ENCODE measurements at places on chromosomes 5 and 9.

GRCh38 chr5:87127956-87128687, 139.6 kb upstream of the RASA1 start:
- no peak for DNase-seq

DNA sequence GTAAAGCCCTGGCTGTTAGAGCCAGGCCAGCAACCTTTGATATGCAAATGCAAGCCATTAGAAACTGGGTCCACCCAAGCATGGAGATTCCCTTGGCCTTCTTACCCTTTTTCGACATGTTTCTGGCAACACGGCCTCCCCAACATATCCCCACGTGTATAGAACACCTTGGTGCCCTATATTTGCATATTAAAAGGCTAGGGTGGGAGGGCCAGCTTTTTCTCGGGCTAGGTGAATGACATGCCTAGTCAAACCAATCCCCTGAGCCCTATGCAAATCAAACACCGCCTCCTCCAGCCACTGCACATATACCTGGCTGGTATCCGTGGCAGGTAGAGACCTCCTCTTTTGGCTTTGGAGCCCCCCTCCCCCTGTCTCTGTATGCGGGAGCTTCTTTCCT, 55.6 kb upstream of the ZFR start:
- DNase-seq: no peak

GRCh38 chr5:149519601-149520000, 31.6 kb downstream of the CSNK1A1 start:
- no peak for DNase-seq

DNA sequence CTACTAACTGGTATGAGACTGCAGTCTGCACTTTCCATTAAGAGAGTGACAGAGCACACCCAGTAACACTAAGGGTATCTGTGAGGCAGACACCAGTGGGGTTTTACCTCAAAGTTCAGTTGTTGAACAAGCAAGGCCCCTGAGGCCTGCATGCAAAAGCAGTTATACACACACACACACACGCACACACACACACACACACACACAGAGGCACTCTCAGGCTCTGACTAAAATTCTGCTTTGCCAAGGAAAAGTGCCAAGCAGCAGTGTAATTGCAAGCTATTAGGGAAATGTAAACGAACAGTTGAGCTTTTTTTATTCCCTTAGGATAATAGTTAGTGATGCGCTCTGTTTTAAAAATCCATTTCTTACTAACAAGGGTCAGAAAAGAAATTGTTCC, 377.1 kb downstream of the SPOCK1 start:
- no peak for DNase-seq

DNA sequence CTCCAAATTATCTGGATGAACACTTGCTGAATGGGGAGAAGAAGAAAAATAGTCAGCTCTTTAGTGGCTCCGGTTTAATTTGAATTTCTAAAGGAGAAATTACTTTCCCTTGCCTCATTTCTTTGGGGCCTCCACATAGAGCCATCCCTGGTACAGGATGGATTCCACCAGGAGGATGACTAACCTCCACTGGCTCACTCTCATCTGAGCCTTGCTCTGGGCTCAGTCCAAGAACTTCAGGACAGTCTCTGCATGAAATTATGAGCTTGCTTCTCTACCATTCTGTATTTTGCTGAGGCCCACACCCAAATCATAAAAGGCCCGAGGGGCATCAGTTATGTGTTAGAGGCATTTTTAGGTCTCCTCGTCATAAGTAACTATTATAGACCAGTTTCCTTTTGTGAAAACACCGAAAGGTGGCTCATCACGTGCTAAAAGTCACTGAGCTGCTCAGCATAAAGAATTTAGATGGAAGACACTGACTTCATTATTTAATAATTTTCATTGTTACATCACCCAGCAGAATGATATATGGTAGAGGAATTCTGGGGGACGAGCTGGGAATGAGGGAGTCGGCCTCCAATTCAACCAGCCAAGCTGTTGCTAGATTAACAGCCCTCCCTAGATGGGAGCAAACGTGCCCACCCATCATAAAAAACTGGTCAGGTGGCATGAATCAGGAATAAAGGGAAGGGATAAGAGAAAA, 222.1 kb downstream of the TARS1 start:
- DNase-seq: no peak

DNA sequence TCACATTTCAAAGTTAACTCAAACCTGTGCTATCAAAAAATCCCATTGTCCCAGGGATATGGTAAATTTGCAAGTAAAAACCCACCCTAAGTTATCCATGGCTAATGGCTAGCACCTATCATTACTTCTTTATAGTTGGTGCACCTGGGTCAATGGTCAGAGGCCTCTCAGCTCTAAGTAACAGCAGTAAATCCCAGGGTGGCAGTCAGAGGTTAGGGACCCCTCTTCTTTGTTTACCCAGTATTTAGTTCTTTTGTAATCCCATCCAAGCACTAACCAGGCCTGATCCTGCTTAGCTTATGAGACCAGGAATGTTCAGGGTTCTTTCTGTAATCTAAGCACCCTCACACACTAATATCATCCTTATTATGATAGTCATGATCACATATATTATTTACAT, 52.1 kb upstream of the WWC1 start:
- no peak for DNase-seq

- no peak for DNase-seq
Observed at GRCh38 chr9:79884546-79884945, 312.8 kb downstream of the TLE4 start.

DNA sequence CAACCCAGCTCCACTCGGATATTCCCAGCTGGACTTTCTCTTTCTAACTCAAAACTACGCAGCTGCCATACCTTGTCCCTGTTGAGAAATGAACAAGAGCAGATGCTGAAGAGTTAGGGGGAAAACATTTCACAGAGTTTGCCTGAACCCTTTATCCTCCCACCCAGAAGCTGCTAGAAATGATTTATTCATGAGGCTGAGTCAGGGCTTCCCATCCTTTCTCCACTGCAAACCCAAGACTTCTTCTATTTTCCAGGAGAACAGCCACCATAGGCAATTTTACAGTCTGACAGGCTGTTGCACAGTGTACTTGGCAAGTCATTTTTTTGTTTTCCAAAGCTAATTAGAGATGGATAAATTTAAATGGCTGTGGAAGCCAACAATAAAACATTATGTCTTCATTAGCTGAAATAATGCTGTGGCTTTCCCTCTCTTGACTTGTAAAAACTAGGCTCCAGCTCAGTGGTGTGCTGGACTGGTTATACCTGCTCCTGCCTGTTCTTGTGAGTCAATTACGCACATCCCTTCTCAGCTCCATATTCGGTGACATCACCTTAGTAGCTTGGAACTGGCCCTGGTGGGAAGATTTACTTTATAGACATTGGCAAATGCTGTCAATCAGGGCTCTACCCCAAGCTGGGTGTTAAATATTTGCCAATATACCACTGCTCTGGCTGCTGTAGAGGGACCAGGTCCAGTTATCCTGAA, 71.9 kb downstream of the KIF4B start:
- no peak for DNase-seq

GRCh38 chr5:142000704-142001484, 11.9 kb downstream of the GNPDA1 start:
- no peak for DNase-seq

GRCh38 chr9:113463418-113464285, at the start of gene RGS3:
TSS of gene RGS3 (plus strand) at chr9:113463727. CDS start at chr9:113463803, 76 bp downstream.
- no peak for DNase-seq

DNA sequence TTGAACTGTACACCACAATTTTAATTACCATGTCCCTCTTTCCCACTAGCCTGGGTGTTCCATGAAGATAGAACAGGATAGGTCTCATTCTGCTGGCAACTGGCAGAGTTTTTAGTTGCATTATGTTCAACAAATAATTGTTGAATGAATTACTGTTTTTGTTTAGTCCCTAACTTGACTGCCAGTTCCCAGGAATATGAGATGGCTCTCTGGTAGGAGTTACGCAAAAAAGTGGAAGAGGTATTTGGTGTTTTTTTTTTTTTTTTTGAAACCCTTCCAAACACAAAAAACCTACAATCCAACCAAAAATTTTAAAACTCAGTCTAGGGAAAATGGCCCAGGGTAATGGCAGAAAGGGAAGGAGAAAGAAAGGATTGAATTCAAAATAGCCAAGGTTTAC, 153.6 kb downstream of the GNAQ start:
- DNase-seq: no peak

- no peak for DNase-seq
Observed at GRCh38 chr5:107322936-107323335, 347.8 kb downstream of the EFNA5 start.

GRCh38 chr5:128355961-128356360, 182.1 kb downstream of the FBN2 start:
- no peak for DNase-seq

GRCh38 chr9:126494264-126494663, 119.5 kb upstream of the LMX1B start:
- DNase-seq: no peak

- no peak for DNase-seq
Observed at GRCh38 chr5:59709846-59710245, 183.7 kb downstream of the PDE4D start.

DNA sequence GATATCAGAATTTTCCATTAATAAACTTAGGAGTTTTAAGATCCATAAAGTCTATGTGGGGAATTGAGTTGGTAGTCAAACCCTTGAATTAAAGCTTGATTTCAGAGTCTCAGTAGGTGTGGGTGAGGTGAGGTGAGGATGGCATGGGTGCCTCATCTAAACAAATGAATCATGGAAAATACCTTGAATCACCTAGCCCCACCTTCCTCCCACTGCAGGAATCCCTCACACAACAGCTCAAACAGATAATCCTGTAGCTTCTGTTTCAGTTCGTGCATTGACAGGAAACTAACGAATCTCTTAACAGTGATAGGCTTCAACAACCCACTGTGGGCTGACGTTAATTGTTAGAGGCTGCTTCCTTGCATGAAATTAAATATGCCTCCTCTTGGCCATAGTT, 185.0 kb downstream of the SREK1 start:
- DNase-seq: no peak

DNA sequence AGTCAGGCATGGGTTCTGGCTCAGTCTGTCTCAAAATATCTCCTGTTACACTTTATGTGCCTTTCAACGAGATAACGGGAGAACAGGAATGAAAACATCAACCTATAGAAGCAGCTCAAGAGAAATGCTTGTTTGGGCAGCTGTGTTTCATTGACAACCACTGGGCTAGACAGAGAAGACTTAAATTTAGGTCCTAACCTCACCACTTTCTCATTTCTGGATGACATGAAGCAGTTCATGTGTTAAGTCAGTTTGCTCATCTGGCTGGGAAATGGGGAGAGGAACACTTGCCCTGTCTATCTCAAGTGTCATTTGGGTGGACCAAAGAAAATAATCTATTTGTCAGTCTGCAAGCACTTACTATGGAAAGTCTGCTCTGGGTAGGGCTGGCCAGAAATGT, 66.7 kb upstream of the PCA3 start:
- no peak for DNase-seq

- DNase-seq: no peak
Observed at GRCh38 chr5:68555907-68556681, 340.5 kb downstream of the PIK3R1 start.

- no peak for DNase-seq
Observed at GRCh38 chr5:93654676-93655075, 71.7 kb downstream of the NR2F1 start.

GRCh38 chr9:1535051-1535450, 480.1 kb upstream of the SMARCA2 start:
- no peak for DNase-seq

DNA sequence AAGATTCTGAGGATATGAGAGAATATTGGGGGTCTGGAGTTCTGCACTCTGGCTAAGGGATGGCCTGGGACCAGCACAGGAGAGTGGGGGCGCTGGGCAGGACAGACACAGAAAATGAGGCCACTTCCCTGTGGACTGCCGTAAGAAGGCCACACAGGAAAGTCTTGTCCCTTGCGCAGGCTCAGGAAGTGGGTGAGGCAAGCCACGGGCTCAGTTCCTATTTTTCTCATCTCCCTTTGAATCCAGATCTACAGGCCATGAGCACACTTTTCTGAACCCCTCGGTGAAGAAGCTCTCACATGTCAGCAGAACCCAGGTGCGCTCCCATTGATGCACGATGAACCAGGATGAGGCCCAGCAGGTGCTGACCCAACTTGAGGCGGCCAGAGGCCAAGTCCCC, 207.4 kb downstream of the AGTPBP1 start:
- no peak for DNase-seq

GRCh38 chr5:181036816-181037364, 3.2 kb upstream of the BTNL9 start:
- DNase-seq: no peak

- DNase-seq: no peak
Observed at GRCh38 chr9:87513161-87513560, 15.5 kb downstream of the DAPK1 start.

DNA sequence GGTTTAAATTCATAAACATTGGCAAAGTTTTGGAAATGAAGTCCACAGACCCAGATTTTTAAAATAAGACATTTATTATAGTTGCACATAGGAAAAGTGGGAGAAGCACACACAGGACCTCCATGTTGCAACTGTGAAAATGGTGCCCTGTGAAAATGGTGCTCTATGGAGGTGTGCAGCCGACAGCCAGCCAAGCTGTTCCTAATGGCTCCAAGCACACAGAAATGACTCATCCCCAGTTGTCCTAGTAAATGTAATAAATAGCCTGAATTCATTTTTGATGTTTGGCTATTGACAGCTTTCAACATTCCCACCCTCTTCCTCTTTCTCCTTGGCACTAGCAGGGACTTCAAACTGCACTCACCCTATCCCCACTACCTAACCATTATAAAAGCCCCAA, 590.9 kb downstream of the CAAP1 start:
- DNase-seq: no peak

DNA sequence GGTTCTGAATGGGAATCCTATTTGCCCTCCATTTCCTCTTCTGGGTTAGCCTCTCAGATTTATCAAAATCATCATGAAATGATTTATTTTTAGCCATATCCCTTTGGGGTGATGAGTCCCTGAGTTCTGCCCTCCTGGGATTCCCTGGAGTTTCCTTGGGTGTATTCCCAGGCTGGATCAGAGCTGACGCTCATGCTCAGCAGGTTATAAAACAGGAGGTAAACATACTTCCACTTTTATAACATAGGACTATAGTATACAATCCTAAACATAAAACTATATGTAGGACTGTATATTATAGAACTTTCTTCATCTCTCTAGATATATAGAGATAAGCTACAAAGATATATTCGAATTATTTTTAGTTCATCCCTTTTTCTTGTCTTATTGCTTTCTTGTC, 4.4 kb upstream of the PRRX2 start:
- no peak for DNase-seq

GRCh38 chr9:101738566-101739183, at the start of gene GRIN3A:
TSS of gene GRIN3A (minus strand) at chr9:101738647. CDS start at chr9:101737979, 668 bp downstream.
- DNase-seq: no peak
